Fibroblast of the aortic adventitia (primary cell): ENCODE measurements at places on chromosomes 5 and 9. TPM values are rescaled to one million over a fixed set of nuclear protein-coding genes. Genes with fewer than 3 reads are reported as not detected.

TMEM174 gene
- not detected in 2 replicates for total RNA-seq

SLC34A1 gene
- not detected in 2 replicates for total RNA-seq

CSF2 gene
- total RNA-seq: not detected in 2 replicates

CENPH gene
- 9.6 and 20.2 TPM in 2 replicates for total RNA-seq

KCNV2 gene
- not detected in 2 replicates for total RNA-seq

PCA3 gene
- total RNA-seq: not detected in 2 replicates

CER1 gene
- total RNA-seq: not detected in 2 replicates

LTC4S gene
- total RNA-seq: 1.5 and 3.3 TPM in 2 replicates

IFNK gene
- total RNA-seq: not detected in 2 replicates

DOK3 gene
- total RNA-seq: 0.99 and 1.3 TPM in 2 replicates

FCN2 gene
- total RNA-seq: not detected in 2 replicates

PCDHB12 gene
- total RNA-seq: 0.18 and 0.25 TPM in 2 replicates

MROH2B gene
- not detected in 2 replicates for total RNA-seq

AFAP1L1 gene
- total RNA-seq: 2.3 and 10.8 TPM in 2 replicates

WDR38 gene
- total RNA-seq: not detected in 2 replicates

CDC20B gene
- total RNA-seq: not detected in 2 replicates

NR6A1 gene
- 1.2 TPM in 1 of 2 replicates, not detected in the other for total RNA-seq

WASHC1 gene
- total RNA-seq: 2.2 and 5.2 TPM in 2 replicates

AQP3 gene
- 0.54 and 1.9 TPM in 2 replicates for total RNA-seq

NIPAL4 gene
- under 0.01 TPM in 1 of 2 replicates, not detected in the other for total RNA-seq

AMBP gene
- total RNA-seq: 0.27 TPM in 1 of 2 replicates, not detected in the other

PCDHGB1 gene
- 3.1 and 4.2 TPM in 2 replicates for total RNA-seq

ENTR1 gene
- 20.5 and 36.3 TPM in 2 replicates for total RNA-seq

NPR3 gene
- total RNA-seq: 2.8 and 23.7 TPM in 2 replicates

GCNT1 gene
- total RNA-seq: 18.0 and 46.9 TPM in 2 replicates

TMEM215 gene
- not detected in 2 replicates for total RNA-seq

CDH9 gene
- 0.16 TPM in 1 of 2 replicates, not detected in the other for total RNA-seq

ZFP37 gene
- 0.82 and 3.6 TPM in 2 replicates for total RNA-seq

SMC5 gene
- total RNA-seq: 23.9 and 38.8 TPM in 2 replicates
